ENCODE measurements at places on chromosomes 13 and 19. TPM values are rescaled to one million over a fixed set of nuclear protein-coding genes. Genes with fewer than 3 reads are reported as not detected.

- DNase-seq: peak; percentile 60
Measured at GRCh38 chr19:5967994-5968430, 9.9 kb downstream of the RANBP3 start.

DNA sequence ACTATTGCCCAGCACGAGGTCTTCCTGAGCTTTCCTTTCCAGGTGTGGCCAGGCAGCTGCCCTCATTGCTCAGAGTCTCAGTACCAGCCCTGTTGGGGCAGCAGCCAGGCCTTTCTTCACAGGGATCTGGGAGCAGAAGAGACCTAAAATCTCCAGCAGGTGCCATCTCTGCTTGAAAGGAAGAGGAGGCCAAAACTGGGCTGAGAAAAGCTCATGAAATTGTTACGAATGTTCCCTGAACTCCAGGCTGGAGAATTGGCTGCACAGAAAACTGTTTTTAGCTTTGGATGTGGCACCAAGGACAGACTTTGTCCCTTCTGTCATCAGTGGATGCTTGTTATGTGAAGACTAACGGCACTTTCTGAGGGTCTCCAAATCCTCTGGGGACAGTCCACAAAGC lies 8.7 kb upstream of the PEPD start:
- no peak for DNase-seq

DNA sequence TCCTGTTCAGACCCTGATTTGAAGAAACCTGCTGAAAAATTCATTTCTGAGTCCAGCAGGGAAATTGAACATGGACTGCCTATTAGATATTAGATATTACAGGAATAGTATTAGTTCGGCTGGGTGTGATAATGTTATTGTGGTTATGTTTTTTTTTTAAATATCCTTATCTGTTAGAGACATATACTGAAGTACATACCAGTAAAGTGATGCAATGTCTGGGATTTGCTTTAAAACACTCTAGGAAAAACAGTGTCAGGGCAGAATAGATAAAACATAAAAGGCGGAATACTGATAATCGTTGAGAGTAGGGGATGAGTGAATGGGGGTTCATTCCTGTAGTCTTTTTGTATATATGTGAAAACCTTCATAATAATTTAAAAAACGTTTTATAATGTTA lies 28.7 kb upstream of the AMER2 start:
- DNase-seq: no peak

DNA sequence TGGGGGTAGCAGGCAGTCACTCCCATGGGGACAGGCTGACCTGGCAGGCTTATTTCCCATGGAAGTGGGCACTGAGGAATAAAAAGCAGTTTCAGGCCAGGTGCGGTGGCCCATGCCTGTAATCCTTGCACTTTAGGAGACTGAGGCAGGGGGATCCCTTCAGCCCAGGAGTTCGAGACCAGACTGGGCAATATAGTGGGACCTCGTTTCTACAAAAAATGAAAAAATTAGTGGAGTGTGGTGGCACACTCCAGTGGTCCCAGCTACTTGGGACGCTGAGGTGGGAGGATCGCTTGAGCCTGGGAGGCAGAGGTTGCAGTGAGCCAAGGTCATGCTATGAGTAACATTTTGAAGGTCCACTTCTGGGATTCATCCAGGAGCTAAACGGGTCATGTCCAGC lies 6.0 kb downstream of the GJB2 start:
- DNase-seq: no peak

The APOC4 gene
- not detected for total RNA-seq

The GAPDHS gene
- total RNA-seq: 7.3 TPM

DNA sequence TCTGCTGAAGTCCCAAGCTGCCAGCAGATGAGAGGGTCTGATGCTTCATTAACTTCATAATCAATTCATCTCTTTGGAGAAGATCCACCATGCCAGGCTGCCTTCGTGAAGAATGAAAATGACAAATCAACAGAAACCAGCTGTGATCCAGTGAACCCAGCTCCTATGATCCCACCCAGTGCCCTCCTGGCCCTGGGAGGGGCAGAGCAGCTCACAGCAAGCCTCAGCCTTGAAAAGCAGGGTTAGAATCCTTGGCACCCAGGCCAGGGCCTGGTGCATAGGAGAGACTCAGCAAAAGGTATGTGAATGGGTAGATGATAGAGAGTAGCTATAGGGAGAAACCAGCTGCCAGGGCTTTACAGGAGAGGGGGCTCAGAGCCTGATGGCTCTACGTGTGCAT lies 43.6 kb upstream of the UQCRFS1 start:
- DNase-seq: peak; percentile 10

- DNase-seq: no peak
Measured at GRCh38 chr19:37127999-37128820, 44.3 kb downstream of the ZNF585A start.

- no peak for DNase-seq
Measured at GRCh38 chr13:109586509-109587346, 199.7 kb downstream of the IRS2 start.

The OXGR1 gene
- 4.8 TPM for total RNA-seq

DNA sequence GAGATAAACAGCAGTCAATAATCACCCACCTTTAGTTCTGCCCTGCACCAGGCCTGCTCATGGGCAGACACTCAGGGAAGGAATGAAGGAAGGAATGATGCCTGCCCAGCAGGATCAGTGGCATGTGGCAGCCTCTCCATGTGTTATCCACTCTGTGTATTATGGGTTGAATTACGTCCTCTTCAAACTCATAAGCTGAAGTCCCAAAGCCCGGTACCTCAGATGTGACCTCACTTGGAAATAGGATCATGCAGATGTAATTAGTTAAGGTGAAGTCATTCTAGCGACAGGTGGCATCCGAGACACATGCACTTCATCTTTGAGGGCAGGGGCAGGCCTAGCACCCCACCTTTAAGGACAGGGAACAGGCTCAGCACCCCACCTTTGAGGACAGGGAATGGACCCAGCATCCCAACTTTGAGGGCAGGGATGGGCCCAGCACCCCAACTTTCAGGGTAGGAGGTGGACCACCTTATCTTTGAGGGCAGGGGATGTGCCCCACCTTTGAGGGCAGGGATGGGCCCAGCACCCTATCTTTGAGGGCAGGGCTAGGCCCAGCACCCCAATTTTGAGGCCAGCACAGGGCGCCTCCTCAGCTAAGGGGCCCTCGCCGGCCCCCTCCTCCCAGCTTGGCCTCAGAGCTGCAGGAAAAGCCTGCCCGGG lies 127.6 kb downstream of the URI1 start:
- DNase-seq: peak; percentile 56

- no peak for DNase-seq
Measured at GRCh38 chr13:94394723-94395122, 84.8 kb downstream of the DCT start.

Measured in lower leg skin (tissue), 4 donors.